ENCODE measurements at places on chromosomes 3 and 15.

DNA sequence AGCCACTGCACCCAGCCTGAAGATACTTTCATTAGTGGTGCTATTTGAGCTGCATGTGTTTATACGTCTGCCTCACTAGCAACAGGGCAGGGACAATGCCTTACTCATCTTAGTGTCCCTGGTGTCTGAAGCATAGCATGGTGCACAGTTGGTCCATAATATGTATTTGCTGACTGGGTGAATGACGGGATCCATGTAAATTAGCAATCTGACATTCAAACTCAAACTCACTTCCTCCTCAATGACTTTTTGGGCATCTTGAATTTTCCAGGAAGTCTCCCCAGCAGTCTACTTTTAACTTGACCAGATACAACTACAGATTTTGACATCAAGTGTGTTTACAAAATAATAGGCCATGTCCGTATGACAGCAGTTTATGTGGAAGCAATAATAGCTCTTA is 3.0 kb upstream of the LDHAL6B start:
- DNase-seq = no peak

DNA sequence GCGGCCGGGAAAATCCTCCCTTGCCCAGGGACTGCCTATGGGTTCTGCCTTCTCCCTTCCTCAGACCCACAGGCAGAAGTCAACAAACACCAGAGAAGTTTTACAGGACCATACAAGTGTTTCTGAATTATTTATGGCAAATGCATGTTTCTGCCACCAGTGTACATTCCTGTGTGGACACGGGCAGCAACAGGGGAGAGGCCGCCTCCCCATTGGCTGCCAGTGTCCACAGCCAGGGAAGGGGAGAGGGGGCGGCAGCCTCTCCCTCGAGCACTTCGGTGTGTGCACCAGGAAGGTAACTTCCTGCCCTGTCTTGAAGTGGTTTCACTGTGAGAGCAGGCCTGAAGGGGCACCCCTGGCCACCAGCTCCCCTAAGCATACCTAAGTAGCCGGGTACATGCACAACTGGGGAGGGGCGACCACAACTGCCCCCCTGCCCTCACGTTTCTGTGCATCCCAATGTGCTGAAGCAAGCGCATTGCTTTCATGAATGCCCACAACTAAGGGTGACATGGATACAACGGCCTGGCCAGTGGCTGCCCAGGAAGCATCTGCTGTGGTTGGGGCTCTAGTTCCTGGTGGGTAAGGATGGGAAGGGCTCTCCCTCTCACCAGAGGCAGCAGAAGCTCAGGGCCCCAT is 14.8 kb upstream of the SHISA5 start:
- no peak for DNase-seq

GRCh38 chr15:76309601-76310330 is 1.5 kb downstream of the ETFA start:
- DNase-seq = no peak

DNA sequence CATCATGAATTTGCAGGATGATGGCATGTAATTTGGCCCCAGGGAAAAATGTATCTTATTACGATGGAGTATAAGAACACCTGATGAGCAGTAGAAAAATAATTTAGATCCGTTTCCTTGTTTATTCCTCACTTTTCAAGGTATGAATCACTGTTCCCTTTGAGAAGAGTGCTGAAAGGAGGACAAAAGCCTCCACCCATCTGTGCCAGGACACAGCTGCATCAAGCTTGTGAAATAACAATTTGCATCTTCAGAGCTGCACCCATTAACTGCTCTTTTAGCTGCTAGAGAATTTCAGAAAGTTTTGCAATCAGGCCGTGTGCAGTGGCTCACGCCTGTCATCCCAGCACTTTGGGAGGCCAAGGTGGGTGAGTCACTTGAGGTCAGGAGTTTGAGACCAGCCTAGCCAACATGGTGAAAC is 9.6 kb downstream of the CLDND1 start:
- no peak for DNase-seq

DNA sequence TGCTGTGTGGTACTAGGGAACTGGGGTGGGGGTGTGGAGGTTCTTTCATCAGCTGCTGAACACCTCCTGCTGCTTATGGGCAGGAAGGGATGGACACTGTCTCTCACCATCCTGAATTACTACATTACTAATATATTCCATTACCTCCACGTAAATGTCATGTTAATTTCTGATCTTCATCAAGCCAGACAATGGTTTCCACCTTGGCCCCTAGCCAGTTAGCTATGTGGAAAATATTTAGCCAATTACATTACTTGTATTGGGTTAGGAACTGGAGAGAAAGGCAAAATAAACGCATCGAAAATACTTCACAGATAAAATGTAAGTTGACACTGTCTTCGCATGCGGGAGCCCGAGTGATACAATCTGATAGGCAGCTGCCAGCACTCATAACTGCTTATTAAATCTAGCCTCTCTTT is 95.1 kb downstream of the FOXP1 start:
- no peak for DNase-seq

DNA sequence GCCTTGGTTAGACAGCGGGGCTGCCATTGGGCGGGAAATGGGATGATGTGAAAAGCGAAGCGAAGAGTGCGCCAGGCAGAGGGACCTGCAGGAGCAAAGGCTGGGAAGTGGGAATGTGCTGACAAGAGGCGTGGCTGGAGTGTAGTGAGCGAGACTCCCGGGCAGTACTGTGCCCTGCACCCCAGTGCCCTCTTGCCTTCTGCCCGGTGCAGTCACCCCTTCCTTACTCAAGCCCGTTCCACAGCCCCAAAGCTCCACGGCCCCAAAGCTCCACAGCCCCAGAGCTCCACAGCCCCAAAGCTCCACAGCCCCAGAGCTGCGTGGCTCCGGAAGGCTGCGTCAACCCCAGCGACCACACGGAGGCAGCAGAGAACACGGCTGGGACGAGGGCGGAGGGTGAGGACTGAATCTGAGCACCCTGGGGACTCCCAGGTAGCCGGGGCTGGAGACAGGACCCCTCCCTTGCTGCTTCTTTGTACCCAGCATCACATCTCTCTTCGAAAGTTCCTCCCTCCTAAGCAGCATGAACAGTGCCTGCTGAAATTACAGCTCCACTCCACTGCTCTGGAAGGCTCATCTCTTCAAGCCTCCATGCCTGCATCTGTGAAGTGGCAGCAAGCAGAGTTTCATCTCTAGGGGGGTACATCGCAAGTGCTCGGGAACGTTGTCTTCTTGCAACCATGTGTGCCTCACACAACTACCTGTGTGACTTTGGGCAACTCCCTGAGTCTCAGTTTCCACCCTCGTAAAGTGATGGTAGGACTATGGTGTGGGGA is 108.9 kb downstream of the FBLN2 start:
- DNase-seq = no peak

DNA sequence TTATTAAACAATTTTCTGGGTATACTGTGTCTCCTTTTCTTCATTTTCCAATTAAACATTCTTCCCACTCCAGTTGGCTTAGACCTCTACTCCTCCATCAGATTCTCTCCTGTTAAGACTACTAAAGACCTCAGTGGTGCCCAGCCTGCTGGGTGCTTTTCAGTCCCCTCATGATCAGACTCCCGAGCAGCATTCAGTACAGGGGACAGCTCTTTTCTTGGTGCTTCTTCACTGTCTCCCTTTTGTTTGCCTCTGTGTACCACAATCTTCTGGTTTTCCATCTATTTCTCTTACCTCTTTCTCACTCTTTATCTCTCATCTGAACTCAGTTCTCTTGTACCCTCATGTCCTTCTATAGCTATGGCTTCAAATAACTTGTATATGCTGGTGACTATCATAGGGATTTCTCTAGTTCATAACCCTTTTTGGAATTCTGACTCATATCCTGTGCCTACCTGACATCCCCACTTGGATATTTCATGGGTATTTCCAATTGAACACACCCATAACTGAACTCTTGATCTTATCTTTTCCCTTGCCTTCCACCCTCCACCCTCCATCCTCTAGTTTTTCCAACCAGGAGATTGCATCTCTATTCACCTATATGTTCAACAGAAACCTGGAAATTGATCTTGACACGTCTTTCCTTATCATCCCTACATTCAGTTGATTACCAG is 55.6 kb upstream of the ABHD10 start:
- no peak for DNase-seq

Measured in activated CD8-positive, alpha-beta memory T cell treated with anti-CD3 and anti-CD28 coated beads for 4 hours (primary cell).